CD8-positive, alpha-beta T cell (primary cell): ENCODE measurements at places on chromosomes 12 and 14.

GRCh38 chr12:34219046-34219770 is 196.9 kb downstream of the ALG10 start:
- DNase-seq: peak; percentile 50

- DNase-seq: no peak
These were observed 629 bp downstream of the PRDM4 start for GRCh38 chr12:107760207-107760808.

DNA sequence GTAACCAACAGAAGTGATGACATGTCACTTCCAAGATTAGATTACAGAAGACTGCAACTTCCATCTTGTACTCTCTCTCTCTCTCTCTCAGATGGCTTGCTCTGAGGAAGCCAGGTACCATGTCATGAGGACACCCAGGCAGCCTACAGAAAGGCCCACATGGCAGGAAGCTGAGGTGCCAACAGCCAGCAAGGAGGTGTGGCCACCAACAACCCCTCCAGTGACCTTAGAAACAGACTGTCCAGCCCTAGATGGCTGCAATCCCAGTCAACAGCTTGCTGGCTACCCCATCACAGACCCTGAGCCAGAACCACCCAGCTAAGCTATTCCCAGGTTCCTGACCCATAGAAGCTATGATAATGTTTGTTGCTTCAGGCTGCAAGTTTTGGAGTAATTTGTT is 178.4 kb downstream of the ITPR2 start:
- DNase-seq: no peak

GRCh38 chr12:116955382-116956021 is 44.8 kb downstream of the FBXW8 start:
- DNase-seq: peak; percentile 66

GRCh38 chr12:125006365-125006764 is 12.9 kb downstream of the BRI3BP start:
- DNase-seq: no peak

DNA sequence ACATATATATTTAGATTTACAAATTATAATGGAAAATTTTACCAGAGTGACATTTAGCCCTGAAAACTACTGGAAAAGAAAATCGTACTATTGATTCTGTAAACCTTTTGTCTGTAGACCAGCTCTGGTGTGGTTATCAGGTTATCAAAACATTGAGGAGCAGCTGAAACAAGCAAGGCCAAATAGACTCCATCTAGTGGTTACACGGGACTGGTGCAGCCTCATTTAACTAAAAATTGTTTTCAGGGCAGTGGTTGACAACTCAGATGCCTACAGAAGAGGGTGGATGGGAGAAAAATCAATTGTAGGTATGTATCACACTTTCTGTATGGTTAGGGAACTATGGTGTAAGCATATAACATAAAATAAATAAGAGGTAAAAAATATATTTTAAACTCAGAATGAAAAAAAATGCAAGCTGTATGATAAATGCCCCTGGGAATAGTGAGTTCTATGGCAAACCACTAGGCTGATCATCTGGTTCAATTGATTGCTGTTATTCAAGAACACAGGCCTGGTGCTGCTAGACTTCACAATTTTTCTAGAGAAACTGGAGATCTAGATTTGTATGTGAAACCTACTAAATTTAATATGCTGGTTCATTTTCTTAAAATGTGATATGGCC is 51.2 kb downstream of the ACSS3 start:
- no peak for DNase-seq

DNA sequence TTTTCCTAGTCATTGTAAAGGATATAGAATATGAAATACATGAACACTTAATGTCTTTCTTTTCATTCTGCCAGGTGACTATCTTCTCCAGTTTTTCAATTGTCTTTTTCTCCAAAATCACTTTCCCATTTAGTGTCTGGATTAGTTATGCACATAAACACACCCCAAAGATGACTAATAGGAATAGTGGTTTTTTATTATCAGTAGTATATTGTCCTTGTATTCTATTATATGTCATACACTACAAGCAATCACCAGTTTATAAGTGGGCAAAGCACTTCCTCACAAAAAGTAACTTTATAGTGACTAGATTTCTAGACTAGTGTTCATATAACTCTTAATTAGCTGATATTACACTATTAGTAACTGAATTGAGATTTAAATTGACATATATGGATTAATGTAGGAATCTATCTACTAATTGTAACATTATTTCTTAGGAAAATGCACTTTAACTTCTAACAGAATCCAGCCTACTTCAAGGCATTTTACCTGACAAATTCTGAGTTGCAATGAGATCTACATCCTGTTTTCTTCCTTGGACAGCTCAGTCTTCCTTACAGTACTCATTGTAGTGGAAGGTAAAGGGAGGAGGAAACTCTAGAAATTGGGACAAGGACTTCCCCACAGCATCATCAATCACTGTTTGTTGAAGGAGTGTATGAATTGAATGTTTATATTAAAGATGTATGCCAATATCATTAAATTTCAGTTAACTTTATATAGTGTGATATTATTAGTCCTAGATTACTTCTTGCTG is 186.1 kb upstream of the GARIN2 start:
- DNase-seq: no peak

GRCh38 chr12:8038659-8039114 is 6.2 kb downstream of the FOXJ2 start:
- DNase-seq: no peak

DNA sequence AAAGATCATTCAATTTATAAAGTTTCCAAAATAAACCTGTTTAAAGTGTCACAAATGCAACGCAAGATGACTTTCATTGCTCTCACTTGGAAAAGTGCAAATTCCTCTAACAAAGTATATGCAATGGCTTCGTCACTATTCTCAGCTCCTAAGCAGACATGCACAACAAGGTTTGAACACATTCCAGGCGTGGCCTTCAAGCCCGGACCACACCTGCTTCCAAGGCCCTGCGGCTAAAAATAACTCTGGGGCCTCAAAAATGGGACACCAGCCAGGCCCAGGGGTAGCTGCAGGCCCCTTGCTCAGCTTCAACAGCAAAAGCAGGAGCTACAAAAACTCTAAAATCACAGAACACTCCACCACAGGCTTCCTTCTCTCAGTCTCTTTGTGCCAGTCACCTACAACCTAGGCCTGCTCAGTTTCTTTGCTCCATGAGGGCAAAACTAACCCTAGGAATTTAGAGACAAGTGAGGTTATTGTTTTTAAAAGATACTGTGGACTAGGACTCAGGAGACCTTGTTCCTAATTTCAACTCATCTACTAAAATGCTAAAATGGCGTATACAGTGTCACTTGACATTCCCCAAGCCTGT is 29.3 kb downstream of the DUSP16 start:
- no peak for DNase-seq

DNA sequence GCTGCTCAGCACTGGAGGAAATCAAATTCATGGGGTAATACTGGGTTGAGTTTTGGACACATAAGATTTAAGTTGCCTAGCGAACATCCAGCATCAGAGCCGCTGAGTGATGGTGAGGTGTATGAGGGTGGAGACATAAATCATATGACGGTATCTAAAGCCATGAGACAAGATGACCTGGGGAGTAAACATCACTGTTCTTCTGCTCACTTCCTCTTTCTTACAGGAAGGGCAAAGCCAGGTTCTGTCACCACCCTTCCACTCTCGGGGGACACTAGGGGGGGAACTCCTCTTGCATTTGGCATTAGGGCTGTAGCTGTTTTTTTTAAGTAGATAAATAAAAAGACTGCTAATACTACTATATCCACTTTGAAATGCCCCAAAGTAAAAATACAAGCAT is 24.0 kb downstream of the PRDM4 start:
- peak; percentile 15 for DNase-seq

DNA sequence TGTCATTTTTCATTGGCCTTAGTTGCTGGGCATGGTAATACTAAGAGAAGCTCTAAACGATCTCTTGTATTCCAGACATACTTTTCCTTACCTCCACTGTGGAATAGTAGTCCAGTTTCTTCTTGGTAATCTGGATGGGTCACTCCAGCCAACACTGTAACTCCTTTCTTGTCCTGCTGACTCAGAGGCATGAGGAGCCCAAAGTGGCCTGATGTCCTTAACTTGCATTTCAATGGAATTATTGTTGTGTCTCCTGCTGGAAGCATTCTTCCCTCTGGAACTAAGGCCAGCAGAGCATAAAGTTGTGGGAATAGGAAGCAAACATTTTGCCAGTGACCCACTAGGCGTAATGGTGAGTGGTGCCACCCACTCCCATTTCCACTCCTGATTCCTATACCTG is 33.1 kb downstream of the DAAM1 start:
- DNase-seq: no peak
